ENCODE measurements at places on chromosomes 16 and 17. TPM values are rescaled to one million over a fixed set of nuclear protein-coding genes. Genes with fewer than 3 reads are reported as not detected.

The VTN gene
- 7.7 TPM for total RNA-seq

The FBXL16 gene
- 5.8 TPM for total RNA-seq

The CCL3 gene
- total RNA-seq: 1.3 TPM

The NPIPB6 gene
- total RNA-seq: 11.4 TPM

The CRYBA1 gene
- total RNA-seq: 4,794 TPM

The HAS3 gene
- total RNA-seq: 4.1 TPM

The NGFR gene
- total RNA-seq: 47.4 TPM

The OR1A1 gene
- total RNA-seq: not detected

The CIBAR2 gene
- total RNA-seq: 0.77 TPM

The RAB11FIP3 gene
- total RNA-seq: 37.7 TPM

The CRISPLD2 gene
- 39.8 TPM for total RNA-seq

The SMIM36 gene
- 3.7 TPM for total RNA-seq

The GDPD1 gene
- 15.1 TPM for total RNA-seq

The TMEM235 gene
- total RNA-seq: 1.8 TPM

The ERBB2 gene
- 62.2 TPM for total RNA-seq

The TADA2A gene
- total RNA-seq: 33.6 TPM

The C16orf74 gene
- 23.1 TPM for total RNA-seq

The RIPOR1 gene
- total RNA-seq: 101 TPM
